ENCODE measurements at places on chromosomes 12 and 14. TPM values are rescaled to one million over a fixed set of nuclear protein-coding genes. Genes with fewer than 3 reads are reported as not detected.

Gene RBM19
- 18.2 TPM for total RNA-seq

Gene MSRB3
- total RNA-seq: 24.1 TPM

Gene IFT81
- 13.8 TPM for total RNA-seq

Gene CELA1
- total RNA-seq: not detected

All from A549 treated with CORT108297 at 1 μM for 4 hours (cell line).